ENCODE measurements at places on chromosomes 16 and 17. TPM values are rescaled to one million over a fixed set of nuclear protein-coding genes. Genes with fewer than 3 reads are reported as not detected.

IGF2BP1 gene
- total RNA-seq = 10.2 TPM

HASPIN gene
- 3.0 TPM for total RNA-seq

STARD3 gene
- total RNA-seq = 82.4 TPM

CPD gene
- 118 TPM for total RNA-seq

GRCh38 chr17:80765241-80765961 is 220.8 kb downstream of the RPTOR start:
- DNase-seq = no peak

GRCh38 chr16:70454222-70455034 is at the start of gene FCSK:
Gene FCSK, plus strand, starts transcription at chr16:70454595. Its CDS starts 8,596 bp downstream, at chr16:70463191.
- DNase-seq = no peak

DNA sequence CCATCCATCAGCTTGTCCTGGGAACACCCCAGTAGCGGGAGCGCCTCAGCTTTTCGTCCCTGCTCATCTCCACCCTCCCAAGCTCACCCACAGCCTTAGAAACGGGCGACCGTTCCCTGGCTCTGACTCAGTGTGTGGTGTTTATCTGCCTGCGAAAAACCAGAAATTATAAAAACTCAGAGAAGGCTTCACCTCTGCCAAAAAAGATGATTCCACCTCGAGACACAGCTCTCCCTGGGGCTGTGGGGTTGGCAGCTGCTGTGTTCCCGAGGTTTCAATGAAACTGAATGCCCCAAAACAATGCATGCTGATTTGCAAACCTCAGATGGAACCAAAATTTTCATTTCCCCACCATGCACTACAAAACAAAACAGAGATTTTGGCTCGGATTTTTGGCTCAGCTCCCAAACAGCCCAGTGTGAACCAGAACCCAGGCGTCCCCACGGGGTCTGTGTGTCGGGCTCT is 62.4 kb upstream of the MED9 start:
- DNase-seq = no peak

GRCh38 chr17:5819921-5820685 is 235.8 kb upstream of the NLRP1 start:
- DNase-seq = no peak

GRCh38 chr17:68351395-68351794 is 60.1 kb downstream of the ARSG start:
- no peak for DNase-seq

- DNase-seq = no peak
Observed at GRCh38 chr17:57756951-57757350, 11.9 kb upstream of the CCDC182 start.

- no peak for DNase-seq
Observed at GRCh38 chr16:47375423-47375822, 85.4 kb downstream of the ITFG1 start.

- no peak for DNase-seq
Observed at GRCh38 chr16:14375132-14375491, 254.9 kb downstream of the PARN start.

- no peak for DNase-seq
Observed at GRCh38 chr17:58521680-58522079, 7.2 kb upstream of the MTMR4 start.
